NCI-H2081 (cell line): ENCODE measurements at places on chromosomes 2 and 18.

DNA sequence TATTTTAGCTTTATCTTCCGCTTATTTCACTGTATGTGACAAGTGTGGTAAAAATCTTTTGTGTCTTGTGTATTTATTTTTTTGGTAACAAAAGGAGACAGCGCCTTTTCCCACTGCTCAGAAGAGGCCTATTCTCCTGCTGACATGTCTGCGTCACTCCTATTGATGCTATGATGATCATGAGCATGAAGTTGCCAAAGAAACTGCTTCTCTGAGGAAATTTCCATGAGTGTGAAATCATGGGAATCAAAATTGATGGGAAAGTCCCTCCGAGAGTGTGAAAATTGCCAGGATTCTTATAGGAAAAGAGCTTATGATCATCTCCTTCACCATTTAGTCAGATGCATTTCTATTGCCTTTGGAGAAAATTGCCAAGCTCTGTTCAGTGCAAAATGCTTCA, 36.5 kb upstream of the DARS1 start:
- no peak for DNase-seq

- DNase-seq, result no peak
Measured at GRCh38 chr2:128237081-128237534, 81.6 kb downstream of the HS6ST1 start.

GRCh38 chr2:240618776-240619175, 6.5 kb upstream of the GPR35 start:
- DNase-seq, result no peak

DNA sequence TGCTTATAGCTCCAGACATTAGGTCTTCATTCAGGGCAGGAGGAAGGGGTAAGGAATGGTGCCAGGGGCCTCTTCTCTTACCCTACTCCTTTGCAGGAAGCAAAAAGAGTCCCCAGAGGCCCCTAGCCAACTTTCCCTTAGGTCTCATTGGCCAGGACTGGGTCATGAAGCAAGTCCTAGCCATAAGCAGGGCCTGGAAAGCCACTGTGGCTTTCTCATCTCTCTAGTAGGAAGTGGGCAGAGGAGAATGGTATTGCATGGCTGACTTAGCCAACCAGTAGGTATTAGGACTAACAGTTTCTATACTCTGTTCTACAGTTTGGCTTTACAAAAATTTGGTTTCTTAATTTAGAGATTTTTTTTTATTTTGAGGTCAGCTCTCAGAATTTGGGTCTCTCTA, 4.8 kb downstream of the FAM228A start:
- no peak for DNase-seq

DNA sequence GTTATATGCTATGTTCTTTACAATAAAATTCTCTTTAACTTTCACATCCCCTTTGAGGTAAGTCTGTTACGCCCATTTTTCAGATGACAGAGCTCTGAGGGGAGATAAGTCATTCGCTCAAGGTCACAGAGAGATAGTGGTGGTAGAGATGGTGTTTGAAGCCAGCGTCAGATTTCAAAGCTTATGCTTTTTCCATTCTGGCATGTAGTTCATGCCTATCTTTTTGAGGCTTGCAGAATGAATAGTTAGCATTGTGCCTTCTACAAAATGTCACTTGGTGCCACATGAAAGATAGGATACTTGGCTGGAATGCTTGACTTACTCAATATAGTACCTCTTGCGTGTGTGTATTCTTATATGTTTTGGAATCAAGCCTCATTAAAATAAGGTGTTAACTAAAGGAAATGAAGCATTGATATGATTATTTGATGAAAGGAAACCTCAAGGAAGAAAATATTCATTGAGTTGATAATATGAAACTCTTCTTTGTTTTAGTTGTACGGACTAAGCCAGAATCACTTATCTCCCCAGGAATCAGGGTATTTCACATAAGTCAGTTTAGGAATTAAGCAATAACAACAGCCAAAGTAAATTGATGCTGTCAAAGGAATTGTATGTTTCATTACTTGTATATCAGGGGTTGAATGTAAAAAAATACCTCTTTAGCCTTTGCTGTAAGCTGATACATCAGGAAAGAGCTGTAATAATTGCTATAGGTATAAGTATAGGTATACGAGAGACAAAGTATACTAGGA, 15.5 kb downstream of the SPATS2L start:
- DNase-seq, result no peak

- no peak for DNase-seq
Measured at GRCh38 chr18:57054891-57055290, 92.0 kb upstream of the BOD1L2 start.

DNA sequence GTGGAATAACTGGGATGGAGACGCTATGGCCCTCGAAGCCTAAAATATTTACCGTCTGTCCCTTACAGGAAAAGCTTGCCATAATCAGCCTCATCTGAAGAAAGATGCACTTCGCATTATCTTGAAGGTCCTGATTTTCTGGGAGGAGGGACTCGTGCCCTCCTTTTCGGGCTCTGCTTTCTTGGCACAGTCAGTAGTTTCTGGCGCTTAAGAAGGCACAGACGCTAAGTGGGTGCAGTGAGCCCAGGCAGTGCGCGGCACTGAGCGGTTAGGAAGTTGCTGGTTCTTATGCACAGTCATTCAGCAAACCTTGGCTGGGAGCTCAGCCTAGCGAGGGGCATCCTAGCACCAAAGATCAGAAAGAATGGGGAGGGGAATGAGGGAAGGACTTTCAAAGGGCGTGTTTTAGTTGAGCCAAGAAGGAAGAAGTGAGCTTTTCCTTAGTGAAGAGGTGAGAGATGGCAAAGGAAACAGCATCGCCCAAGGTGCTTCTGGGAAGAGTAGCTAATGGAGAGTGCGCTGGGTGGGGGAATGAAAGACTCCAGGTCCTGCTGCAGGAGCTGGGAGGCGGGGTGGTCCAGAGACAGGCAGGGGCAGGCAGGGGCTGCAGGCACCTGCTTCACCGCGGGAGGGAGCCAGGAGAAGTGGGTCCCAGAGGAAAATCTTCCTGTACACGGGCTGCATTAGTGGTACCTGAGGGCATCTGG, 64.1 kb downstream of the ZCCHC2 start:
- DNase-seq, result no peak

DNA sequence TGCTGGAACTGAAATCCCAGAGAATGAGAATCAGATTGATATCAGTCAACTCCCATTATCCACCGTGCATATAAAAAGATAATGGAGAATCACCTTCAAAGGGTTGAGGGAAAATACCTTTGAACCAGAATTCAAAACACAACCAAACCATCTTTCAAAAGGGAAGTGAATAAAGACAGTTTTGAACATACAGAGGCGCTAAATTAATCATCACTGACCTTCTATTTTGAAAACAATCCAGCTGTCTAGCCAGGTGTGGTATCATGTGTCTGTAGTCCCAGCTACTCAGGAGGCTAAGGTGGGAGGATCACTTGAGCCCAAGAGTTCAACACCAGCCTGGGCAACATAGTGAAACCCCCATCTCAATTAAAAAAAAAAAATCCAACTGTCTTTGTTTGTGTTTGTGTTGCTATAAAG, 63.6 kb downstream of the TRABD2A start:
- DNase-seq, result no peak

GRCh38 chr2:200417366-200417765, 92.5 kb downstream of the KCTD18 start:
- no peak for DNase-seq

DNA sequence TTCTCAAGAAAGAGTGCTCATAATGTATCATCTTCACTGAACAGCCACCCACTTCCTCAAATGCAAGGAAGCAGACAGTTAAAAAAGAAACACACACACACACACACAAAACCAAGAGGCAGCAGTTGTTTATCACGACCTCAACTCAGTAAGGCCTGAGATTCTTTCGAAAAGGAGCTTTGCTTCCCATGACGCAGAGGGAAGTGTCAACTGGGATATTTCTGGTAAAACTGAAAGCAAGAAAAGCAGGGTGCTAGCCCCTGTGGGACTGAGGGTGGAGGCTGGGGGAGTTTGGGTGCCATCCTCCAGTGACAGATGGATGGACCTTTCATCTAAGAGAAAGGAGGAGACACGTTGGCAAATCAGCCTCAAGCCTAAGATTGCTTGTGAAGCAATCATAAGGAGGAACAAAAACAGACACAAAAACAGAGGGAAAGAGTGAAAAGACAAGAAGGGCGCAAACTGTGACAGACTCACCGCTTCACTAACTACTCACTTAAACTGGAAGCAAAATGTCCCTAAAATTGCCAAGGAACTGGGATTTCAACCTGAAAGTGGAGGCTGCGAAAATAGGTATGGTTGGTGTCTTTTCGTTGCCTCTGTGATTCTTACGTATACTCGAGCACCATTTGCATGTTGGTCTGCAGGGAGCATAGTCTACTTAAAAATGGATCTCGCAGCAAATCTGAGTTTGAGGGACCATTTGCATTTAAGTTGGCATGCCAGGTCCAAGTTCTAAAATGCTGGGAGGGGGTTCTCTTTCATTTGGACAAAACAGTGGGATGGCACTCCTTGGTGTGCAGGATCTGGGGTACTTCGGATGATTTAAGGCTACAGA, at the start of gene ARHGAP25:
TSS of gene ARHGAP25 (plus strand) at position 124 of the 838 bp plus-strand sequence. CDS start at position 513, 389 bp downstream.
- no peak for DNase-seq

- no peak for DNase-seq
Measured at GRCh38 chr18:58362829-58363271, 266.0 kb downstream of the ALPK2 start.
